ENCODE measurements at places on chromosomes 1 and 21.
A peak's percentile ranks its signal among the peaks of the same experiment; 100 is the strongest.

GRCh38 chr1:118949315-118949714, 38.8 kb downstream of the TBX15 start:
- DNase-seq = no peak

- DNase-seq = no peak
These were observed 2.1 kb upstream of the SELENON start for GRCh38 chr1:25797939-25798338.

GRCh38 chr1:45767035-45767434, 16.6 kb upstream of the IPP start:
- no peak for DNase-seq

GRCh38 chr1:8835941-8836643, 18.7 kb upstream of the RERE start:
- DNase-seq = no peak

GRCh38 chr1:94310570-94311270, 73.3 kb upstream of the ARHGAP29 start:
- DNase-seq = peak; percentile 13
